ENCODE measurements at places on chromosomes 2 and 18. TPM values are rescaled to one million over a fixed set of nuclear protein-coding genes. Genes with fewer than 3 reads are reported as not detected.

- no peaks in the 10 kb centered on the region for H3K27me3 ChIP-seq
- H3K27ac ChIP-seq, result peak overlapping the region; percentile 16
- peaks cover 25% of the 10 kb centered on the region for H3K36me3 ChIP-seq
- no peak overlapping the region for H3K4me3 ChIP-seq
- peaks cover 26% of the 10 kb centered on the region for H3K4me1 ChIP-seq
- no peak for DNase-seq
Observed at GRCh38 chr2:174573621-174574081, 24.0 kb downstream of the WIPF1 start.

DNA sequence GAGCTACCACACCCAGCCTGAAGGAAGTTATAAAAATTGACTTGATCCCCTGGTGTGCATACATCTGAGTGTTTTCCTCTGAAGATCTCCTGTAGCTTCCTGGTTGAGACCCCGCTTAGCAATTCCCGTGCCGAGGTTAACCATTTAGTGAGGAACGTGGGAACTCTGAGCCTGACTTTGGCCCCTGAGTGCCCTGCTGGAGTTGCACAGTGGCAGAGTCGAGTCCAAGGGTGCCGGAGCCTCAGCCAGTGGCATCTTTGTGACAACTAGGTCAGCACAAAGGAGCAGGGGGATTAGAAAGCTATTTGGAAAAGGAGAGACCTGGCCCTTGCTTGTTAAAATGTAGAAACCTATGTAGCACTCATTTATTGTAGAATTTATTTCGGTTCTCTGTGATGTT lies 561.2 kb upstream of the SALL3 start:
- no peak overlapping the region for H3K4me3 ChIP-seq

SPATA3 gene
- total RNA-seq, result not detected

- H3K27me3 ChIP-seq, result no peaks in the 10 kb centered on the region
- DNase-seq, result no peak
- no peak overlapping the region for H3K4me3 ChIP-seq
- no peaks in the 10 kb centered on the region for H3K4me1 ChIP-seq
- no peaks in the 10 kb centered on the region for H3K36me3 ChIP-seq
- H3K27ac ChIP-seq, result no peak overlapping the region
Observed at GRCh38 chr2:111007757-111008688, 112.7 kb upstream of the BCL2L11 start.

DNA sequence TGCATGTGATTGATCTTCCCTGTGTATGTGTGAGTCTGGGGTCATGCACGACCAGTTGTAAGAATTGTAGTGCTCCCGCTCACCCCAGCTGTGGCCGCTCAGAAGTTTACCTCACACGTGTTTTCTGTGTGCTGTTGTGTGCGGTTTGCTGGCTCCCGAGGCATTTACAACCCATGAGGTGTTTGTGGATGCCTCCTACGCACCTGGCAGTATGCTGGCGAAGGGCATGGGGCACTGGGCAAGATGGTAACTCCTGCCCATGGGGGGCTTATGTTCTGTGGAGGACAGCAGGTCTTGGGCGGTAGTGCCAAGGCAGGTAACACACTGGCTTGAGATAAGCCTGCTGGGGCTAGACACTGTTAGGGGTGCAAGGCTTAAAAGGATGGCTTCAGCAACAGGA lies 102.6 kb upstream of the HS6ST1 start:
- H3K4me1 ChIP-seq, result no peaks in the 10 kb centered on the region
- H3K27ac ChIP-seq, result no peak overlapping the region
- H3K36me3 ChIP-seq, result no peaks in the 10 kb centered on the region
- no peak overlapping the region for H3K4me3 ChIP-seq
- DNase-seq, result no peak

DNA sequence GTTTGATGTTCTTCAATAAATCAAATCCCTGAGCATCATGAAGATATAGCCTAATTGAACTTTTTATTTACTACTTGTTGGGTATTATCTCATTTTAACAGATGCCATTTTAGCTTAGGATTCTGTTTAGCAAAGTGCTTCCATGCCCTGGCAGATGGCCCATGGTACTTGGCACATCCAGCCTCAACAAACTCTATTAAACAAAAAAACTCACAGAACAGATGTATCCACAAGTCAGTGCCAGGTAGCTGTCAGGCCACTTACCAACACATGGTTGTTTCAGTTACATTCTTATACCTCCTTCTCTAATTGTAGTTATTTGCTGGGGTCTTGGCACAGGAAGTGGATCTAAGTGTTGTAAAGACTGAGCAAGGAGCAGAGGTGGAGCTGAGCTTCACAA lies 29.6 kb downstream of the GAD1 start:
- DNase-seq, result no peak
- no peak overlapping the region for H3K27ac ChIP-seq
- H3K27me3 ChIP-seq, result no peaks in the 10 kb centered on the region
- H3K4me3 ChIP-seq, result no peak overlapping the region
- no peaks in the 10 kb centered on the region for H3K4me1 ChIP-seq

GRCh38 chr2:128664499-128664971 lies 345.9 kb upstream of the HS6ST1 start:
- H3K36me3 ChIP-seq, result no peaks in the 10 kb centered on the region
- DNase-seq, result no peak
- no peak overlapping the region for H3K27ac ChIP-seq
- H3K4me3 ChIP-seq, result no peak overlapping the region

Measured in vagina (tissue), 2 donors.